ENCODE measurements at places on chromosomes 1 and 21.

DNA sequence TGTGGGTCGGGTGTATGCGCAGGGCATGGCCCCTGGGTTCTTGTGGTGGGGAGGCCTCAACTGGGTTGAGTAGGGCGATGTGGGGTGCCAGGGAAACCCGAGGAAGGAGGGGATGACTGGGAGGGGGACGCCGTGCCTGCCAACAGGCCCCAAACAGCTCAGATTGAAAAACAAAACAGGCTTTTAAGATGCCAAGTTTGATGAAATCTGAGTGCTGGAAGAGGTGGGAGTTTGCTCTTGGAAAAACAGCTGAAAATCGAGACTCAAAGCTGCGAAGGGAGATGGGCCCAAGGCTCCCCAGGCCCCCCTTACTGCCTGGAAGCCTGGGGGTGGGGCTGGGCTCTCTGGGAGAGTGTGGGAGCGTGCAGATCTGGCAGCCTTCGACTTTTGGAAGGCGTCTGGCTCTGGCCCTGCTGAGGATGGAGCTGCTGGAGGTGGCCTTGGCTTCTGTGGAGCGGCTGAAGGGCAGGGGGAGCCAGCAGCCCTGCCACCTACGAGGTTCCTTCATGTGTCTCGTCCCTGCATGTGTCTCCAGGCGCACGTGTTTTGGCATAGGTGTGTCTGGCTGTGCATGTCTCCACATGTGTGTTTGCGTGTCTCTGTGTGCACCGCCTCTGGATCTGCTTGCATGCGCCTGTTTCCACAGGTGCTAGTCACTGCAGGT, 33.3 kb downstream of the PTPRF start:
- DNase-seq = no peak

DNA sequence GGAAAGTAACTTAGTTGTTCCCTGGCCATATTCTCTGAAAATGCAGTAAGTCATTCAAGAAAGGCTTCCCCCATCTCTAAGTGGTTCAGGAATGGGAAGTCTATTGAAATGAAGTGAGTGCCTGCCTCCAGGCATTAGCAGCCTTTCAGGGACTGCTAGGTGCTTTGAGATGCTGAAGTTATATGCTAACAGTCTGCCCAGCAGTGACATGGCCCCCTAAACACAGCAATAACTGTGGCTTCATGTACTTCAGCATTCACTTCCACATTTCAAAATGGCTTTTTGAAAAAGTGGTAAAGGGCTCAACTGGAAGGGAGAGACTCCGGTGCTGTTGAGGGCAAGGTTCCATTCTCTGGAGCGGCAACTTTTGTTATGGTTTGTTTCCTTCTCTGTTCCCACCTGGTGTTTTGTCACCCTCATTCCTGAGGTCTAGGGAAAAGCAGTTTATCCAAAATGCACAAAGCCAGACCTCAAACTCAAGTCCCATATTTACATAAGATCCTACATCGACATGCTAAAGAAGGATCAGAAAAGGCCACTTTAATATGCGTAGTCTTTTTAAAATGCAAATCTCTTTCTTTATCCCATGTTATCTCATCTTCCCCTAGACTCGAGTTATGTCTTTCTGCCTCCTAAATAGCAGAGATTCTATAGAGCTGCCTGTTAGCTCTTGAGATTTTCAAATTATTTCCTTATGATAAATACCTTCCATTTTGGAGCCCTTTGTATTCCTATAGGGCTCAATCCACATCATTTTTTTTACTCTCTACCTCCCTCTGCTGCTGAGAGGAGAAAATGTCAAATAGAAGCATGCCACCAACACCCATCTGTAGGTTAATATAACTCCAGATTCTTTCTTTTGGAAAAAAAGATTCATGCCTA, 34.2 kb upstream of the LRRC8C start:
- no peak for DNase-seq

DNA sequence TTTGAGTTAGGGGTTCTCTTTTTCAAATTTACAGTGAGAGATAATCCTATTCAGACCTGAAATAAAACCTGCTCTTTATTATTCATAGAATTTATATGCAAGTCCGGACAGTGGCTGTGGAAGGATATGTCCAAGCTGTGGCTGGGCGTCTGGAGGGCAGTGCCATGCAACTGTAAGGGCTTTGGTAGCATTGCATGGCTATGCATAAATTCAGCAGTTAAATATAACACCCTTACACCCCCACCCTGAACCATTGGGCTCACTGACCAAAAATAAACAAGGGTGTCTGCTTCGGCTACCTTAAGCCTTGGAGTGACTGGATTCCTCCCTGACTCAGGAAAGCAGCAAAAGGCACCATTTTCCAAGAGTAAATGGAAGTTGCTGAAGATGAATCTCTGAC, 5.4 kb downstream of the CHTOP start:
- DNase-seq = no peak

DNA sequence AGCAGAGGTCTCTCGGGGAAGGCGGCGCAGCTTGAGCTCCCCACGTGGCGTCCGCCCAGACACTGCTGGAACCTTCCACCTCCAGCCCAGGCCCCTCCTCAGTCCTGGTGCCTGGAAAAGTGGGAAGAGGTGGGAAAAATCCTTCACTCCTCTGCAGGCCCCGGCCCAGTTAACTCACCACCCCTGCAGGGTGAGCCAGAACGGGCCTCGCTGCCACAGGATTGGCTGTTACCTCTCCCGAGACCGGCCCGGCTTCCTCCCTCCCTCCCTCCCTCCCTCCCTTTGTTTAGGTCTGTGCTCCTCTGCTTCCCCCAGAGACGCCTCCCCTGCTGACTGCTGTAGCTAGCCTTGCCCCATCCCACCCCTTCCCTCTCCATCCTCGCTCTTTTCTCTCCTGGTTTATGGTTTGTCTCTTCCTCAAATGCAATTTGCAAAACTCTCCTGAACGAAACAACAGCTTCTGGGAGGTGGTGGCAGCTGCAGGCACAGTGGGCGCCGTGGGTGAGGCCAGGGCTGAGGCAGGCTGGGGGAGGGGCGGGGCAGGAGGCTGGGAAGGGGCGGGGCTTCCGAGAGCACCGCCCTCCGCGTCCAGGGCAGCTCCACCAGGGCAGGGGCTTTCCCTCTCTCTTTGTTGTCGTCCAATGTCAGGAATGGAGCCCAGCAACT, 6.5 kb downstream of the CAPN9 start:
- DNase-seq = peak; percentile 40

DNA sequence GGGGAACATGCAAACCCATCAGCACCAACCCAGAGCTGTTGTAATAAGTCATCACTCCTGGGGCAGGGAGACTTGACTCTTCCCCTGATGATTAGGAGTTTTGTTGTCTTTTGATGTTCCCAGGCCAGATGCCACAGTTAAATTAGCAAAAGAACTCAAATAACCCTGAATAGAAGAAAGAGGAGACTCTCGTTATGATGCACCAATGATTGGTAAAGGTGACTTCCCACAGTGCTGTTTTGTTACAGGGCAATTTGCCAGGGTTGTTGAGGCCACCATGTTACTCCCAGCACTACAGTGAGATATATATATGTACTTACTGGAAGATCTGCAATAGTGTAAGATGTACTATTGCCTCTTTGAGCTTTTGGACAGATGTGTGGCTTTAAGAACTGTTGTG, 24.3 kb upstream of the RCAN1 start:
- DNase-seq = no peak
